Stimulated activated CD4-positive, alpha-beta T cell treated with anti-CD3 and anti-CD28 coated beads, Interleukin-4, amount 100 ng/mL, for 1 hour (primary cell): ENCODE measurements at places on chromosomes 11 and 22.

GRCh38 chr22:40620464-40621046 is 16.0 kb downstream of the MRTFA start:
- no peak for DNase-seq

- no peak for DNase-seq
These were observed 734 bp downstream of the ZNF280B start for GRCh38 chr22:22507743-22508273.

DNA sequence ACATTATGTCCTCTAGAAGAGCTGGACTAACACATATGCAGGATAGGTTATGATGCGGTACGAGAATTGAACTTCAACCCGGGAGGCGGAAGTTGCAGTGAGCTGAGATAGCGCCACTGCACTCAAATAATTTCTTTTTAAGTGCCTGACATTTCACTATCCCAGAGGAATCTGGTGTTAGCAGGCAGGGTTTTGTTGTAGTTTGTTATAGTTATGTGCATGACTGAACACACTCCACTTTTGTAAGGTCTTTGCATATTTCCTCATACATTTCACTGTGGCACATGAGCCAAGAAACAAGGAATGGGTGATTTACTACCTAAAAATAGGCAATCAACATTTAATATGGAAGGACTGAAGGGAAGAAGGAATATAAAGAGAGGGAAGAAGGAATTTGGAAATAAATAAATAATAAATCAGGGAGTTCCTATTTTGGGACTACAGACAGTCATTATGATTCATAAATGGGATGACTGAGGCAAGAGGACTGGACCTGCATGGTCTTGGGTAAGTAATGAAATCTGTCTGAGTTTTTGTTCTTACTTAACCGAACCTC is 8.7 kb upstream of the HIPK3 start:
- DNase-seq: no peak

- no peak for DNase-seq
These were observed 189.9 kb downstream of the BCR start for GRCh38 chr22:23370251-23370650.

GRCh38 chr11:100555931-100556330 is 131.2 kb upstream of the ARHGAP42 start:
- no peak for DNase-seq

DNA sequence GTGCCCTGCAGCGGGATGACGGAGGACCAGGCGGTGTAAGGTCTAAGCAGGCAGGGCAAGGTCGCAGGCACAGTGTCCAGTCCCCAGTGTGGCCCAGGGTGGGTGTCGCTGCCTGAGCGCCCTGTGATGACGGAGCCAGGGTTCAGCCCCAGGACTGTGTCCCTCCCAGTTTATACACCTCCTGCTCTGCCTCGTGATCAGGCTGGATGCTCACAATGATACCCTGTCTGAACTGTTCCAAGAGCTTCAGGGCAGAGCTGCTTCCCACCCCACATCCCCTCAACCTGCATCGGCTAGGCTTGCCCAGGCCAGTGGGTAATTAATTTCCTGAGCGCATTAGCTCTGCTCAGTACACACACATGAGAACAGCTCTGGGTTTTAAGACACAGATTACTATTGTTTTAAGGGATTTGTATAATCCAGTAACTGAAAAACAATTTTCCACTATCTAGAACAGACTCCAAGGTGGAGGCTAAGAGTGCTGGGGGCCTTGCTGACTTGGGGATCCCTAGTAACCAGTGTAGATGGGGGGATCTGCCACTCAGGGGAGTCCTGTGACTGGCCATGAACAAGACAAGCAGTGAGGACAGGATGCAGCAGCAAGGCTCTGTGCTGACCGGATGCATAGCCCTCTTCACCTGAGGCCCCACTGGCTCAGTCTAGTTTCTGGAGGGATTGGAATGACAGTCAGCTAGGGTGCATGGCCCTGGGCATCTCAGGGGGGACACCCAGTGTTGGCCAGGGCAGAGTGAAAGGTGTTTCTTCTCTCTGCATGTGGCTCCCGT is 34.1 kb downstream of the GNAZ start:
- DNase-seq: no peak

DNA sequence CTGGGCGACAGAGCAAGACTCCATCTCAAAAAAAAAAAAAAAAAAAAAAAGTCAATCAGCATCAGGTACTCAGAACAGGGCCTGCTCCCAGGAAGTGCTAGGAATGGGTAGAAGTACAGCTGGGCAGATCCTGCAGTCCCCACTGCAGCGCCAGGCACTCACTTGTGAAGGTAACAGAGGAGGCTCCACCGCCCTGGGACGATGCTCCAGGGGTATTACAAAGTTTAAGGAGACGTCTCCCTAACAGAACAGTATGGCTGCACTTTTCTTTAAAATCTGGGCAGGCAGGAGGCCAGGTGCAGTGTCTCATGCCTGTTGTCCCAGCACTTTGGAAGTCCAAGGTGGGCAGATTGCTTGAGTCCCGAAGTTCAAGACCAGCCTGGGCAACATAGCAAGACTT is 1449.0 kb downstream of the BRD1 start:
- no peak for DNase-seq

- peak; percentile 77 for DNase-seq
These were observed 9.6 kb upstream of the MS4A10 start for GRCh38 chr11:60775420-60775961.

- DNase-seq: no peak
These were observed 30.2 kb upstream of the CLTCL1 start for GRCh38 chr22:19321757-19322156.
